NCI-H345 (cell line): ENCODE measurements at places on chromosomes 5 and 9.

DNA sequence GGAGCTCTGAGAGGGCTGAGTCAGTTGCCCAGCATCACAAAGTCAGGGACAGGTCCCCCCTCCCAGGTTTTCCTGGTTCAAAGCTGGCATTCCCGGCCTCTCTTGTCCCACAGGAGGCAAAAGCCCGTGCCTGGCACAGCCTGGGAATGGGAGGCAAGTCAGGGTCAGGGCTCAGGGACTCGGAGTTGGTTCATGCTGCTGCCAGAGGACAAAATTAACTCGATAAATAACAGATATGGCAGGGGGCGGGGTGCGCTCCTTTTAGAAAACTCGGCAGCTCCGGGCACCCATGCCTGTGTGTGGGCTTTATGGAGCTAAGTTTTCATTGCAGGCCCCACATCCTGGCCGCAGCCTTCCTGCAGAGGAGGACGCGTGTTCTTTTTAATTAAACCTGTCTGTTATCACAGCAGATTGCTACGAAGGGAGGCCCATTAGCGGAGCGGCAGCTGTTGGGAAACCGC, 62.8 kb upstream of the LMX1B start:
- DNase-seq = no peak

DNA sequence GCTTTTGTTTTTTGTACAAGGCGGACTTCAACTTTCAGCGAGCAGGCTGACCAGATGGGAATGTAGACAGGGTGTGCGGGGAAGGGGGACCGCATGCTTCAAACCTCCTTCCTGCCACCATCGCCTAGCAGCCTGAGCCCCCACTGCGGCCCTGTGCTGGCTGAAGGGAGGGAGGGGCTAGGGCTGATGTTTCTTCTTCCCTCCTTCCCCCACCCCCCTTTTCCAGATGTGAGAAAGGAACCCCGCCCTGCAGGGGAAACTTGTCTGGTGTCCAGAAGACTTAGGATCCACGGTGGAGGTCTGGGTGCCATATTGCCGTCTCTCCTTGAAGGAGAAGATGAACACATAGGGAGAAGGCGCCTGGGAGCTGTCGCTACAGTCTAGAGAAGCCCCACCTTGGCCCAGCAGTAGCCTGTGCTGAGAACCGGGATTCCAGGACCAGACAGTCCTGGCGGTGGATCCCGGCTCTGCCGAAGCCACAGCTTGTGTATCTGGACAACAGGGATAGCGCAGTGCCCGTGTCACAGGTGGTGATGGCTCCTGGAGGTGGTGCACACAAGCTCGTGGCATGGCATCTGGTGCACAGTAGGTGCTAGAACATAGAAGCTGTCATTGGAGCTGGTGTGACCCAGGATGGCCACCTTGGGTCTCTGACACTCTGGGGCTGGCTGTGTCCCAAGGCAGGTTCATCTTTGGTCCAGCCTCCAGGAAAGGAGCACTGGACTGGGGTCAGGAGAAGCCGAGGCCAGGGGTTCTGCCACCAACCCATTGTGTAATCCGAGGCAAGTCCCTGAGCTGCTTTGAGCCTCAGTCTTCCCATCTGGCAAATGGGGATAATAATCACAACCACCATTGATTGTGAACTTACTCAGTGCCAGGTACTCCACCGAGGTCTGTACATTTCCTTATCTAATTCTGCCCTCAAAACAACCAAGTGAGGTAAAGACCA, 205.6 kb downstream of the C9orf50 start:
- DNase-seq = no peak

DNA sequence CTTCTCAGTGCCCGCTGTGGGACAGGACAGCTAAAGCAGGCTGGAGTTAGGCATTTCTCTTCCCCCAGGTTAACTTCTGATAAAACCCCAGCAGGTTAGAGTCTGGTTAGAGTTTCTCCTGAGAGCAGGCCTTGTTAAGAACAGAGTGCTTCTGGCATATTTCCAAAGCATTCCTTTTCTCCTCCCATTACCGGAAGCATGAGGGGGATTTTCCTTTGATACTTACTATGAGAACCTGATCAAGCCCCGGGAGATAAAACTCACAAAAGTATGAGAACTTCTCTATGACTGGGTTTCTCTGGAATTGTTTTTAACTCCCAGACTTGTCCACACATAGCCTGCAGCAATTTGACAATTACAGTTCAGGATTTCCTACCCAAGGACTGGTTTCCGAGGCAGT, 77.4 kb upstream of the MAST4 start:
- peak; percentile 9 for DNase-seq

DNA sequence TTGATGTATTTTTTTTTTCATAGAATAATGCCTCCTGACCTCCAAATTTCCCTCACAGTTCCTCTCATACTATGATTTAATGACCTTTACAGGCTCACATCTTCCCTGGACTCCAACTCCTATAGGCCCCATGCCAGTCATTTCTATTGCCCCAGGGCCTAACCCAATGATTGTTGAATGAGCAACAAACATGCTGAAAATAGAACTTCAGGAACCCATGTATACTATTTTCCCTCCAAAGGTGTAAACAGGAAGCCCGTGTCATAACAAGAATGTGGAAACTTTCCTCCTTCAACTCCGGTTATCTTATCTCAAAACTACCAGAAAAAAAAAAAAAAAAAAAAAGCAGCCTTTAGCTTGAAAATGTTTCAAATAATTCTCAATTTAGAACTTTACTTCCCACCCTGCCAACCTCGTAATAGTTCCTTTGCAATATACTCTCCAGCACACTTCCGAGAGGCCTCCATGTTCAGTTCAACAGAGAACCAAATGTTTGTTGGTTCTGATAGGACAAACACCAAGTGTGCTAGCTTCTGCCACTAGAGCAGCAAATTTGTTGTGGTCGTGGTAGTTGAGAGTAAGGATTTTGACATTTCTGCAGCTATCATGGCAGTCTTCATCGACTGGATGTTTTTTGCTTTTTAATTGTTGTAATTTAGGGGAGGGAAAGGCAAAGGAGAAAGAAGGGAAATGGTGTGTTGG, 25.8 kb downstream of the TRPM6 start:
- DNase-seq = no peak

GRCh38 chr9:105993116-105993854, 298.9 kb downstream of the TMEM38B start:
- no peak for DNase-seq

GRCh38 chr9:107593224-107593870, 103.8 kb upstream of the KLF4 start:
- no peak for DNase-seq

DNA sequence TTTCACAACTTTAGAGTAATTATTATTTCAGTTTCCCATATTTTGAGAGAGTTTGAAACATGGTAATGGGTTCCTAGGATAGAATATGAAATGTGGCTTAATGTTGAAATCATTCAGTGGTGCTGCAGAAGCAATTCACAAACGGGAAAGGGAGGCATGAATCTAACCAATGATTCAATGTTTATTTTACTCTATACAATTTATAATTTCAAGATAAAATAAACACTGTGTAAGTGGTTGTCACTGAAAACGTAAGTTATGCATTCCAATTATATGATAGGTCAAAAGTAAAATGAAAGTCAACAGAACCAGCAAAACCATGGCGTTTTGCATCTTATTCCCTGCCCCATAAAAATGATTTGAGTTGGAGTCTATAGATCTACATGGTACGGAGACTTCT, 1207.1 kb upstream of the CDH18 start:
- no peak for DNase-seq

DNA sequence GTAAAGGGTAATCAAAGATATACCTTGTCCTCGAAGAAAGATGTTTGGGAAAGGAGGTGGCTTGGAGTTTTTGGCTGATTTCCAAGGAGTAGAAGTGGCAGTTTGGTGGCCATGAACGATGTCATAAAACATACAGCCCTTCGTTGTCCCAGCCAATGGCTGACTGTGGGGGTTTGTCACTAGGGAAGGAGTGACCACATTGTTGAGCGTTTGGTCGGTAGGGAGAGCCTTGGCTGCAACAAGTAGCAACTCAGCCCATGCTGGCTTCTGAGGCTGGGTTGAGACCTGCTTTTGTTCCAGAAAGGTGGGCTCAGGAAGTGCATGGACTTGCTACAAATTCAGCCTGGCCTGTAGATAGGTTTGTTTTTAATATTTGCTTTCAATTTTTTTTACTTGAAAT, 128.3 kb downstream of the BOD1 start:
- DNase-seq = no peak

- no peak for DNase-seq
These were observed 475.2 kb upstream of the BRINP1 start for GRCh38 chr9:119844431-119844830.

DNA sequence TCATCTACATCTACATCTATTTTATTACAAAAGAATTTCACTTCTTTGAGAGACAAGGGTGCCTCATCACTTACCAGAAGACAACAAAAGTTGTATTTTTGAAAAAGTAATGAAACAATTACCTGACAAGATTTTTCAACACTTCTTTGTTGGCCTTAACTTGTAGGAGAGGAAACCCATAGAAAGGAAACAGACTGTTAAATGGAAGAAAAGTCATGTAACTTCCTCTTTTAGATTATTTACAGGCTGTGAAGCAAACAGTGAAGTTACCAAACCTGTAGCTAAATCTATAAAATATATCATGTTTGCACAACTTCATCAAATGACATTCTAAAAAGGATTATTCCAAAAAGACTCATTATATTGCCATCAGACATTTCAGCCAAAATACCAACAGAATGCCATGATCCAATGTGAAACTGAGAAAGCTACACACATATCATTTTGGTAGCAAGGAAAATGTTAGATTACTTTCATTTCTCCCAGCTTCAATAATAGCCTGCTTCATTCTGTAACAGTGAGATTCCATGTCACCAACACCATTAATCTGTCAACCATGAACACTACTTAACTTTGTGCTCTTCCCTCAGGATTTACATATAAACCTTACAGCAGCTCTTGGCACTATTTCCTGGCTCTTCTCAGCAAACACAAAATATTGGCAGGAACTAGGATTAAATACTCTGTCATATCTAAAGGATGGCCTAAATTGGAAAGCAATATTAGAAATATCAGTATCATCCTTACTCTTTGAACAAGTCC, 122.5 kb downstream of the MCTP1 start:
- peak; percentile 30 for DNase-seq

GRCh38 chr9:79014929-79015699, 556.7 kb upstream of the TLE4 start:
- peak; percentile 28 for DNase-seq

DNA sequence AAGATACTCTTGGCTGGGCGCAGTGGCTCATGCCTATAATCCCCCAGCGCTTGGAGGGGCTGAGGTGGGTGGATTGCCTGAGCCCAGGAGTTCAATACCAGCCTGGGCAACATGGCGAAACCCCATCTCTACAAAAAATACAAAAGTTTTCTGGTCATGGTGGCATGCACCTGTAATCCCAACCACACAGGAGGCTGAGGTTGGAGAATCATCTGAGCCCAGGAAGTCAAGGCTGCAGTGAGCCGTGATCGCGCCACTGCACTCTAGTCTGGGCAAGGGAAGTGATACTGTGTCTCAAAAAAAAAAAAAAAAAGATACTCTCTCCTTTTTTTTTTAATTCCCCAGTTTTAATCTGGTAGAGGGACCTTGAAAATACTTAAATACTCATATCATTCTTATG, 15.0 kb downstream of the ANKRD33B start:
- DNase-seq = no peak

- no peak for DNase-seq
These were observed 8.1 kb upstream of the PRR16 start for GRCh38 chr5:120456006-120456405.

- peak; percentile 82 for DNase-seq
These were observed 191.2 kb downstream of the GNA14 start for GRCh38 chr9:77456829-77457437.

GRCh38 chr9:101977614-101978210, 239.3 kb upstream of the GRIN3A start:
- peak; percentile 33 for DNase-seq
